ENCODE measurements at places on chromosomes 2 and 18.

DNA sequence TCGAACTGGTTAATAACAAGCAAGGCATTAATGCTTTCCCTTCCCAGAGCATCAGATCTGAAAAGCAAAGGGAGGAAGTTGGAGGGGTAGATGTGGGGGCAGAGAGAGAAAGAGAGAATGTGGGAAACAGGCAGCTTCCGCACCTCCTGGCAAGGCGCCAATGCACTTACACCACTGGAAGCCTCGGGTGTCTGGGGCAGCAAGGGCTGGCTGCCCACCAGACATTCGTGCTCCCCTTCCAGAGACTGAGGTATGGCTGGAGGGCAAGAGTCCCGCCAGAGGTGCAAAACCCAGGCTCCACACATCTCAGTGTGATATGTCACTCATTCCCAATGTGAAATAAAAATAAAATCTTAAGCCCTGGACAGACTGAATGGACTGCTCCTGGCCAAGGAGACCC is 46.4 kb downstream of the TEX51 start:
- no peak for DNase-seq

DNA sequence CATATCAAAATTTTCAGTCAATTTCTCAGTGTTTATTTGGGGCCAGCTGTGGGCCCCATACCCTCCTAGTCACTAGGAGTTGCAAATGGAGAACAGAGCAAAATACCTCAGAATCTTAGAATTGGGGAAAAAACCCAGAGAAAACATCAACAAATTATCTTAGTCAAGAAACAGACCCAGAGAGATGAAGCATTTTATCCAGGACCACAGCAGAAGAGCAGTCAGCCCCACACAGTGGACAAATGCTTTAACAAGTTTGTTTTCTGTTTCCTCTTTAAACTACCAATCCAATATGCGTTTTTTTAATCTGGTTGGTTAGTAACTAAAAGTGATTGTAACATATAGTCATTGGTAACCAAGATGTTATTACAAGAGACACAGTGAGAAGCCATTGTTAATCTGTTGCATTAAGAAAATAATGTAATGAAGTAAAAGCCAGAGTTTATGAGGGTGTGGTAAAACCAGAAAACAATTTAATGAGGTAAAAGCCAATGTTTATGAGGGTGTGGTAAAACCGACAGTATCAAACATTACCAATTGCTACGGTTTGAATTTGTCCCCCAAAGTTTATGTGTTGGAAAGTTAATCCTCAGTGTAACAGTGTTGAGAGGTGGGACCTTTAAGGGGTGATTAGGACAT is 60.7 kb upstream of the COX7A2L start:
- no peak for DNase-seq

DNA sequence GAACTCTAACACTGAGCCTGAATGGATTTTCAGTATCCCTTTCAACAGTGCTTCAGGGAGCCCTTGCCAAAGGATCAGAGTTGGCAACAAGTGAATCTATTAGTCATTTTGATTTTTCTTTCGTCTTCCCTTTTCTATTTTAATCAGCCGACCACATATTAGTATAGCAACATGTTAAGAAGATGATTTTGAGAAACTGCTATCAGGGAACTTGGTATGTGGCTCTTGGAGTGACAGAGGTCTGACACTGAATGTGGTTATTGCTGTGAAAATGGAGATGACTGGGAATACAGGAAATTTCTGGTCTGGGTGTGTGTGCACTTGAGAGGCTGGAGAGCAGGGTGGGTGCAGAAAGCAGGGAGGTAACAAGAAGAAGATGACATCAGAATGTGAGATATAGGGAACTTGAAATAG is 28.7 kb upstream of the IL1RL1 start:
- no peak for DNase-seq

- DNase-seq: no peak
These were observed 9.8 kb upstream of the SAP130 start for GRCh38 chr2:128037649-128038048.

- no peak for DNase-seq
These were observed 314.8 kb upstream of the HS6ST1 start for GRCh38 chr2:128633501-128633900.

- no peak for DNase-seq
These were observed 226.0 kb downstream of the TFCP2L1 start for GRCh38 chr2:121058852-121059558.

DNA sequence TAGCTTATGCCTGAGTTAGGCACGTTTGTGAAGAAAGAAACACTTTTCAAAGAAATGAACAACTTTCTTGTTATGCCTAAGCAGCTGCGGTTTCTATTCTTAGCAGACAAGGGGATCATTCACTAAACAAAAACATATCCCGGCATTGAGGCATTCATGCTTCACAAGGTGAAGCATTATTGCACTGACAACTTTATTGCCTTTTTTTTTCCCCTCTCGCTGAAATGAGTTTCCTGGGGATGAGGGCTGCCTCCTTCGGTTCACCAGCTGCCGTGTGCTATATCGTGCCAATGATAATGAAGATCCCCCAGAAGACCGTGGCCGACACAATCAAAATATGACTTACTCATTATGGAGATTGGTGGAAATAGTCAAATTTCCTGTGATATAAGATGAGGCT is 288.2 kb upstream of the ST6GAL2 start:
- no peak for DNase-seq

GRCh38 chr2:182166841-182167240 is 181.2 kb downstream of the PPP1R1C start:
- no peak for DNase-seq

DNA sequence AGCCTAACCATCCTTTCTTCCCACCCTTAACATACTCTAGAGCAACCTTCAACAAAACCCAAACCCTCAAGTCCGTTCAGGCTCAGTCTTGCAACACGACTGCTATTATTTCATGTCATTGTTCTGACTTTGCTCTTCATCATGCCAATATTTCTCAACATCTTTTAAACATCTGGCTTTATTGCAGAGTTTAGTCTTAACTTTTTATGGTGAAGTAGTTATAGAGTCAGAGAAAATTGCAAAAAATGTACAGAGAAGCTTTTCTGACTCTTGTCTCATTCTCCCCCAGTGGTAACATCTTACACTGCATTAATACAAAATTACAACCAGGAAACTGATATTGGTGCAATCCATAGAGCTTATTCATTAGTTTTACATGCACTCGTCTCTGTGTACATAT is 3.9 kb downstream of the MARCO start:
- no peak for DNase-seq

- no peak for DNase-seq
These were observed 93.5 kb downstream of the GALNT3 start for GRCh38 chr2:165700531-165700930.

DNA sequence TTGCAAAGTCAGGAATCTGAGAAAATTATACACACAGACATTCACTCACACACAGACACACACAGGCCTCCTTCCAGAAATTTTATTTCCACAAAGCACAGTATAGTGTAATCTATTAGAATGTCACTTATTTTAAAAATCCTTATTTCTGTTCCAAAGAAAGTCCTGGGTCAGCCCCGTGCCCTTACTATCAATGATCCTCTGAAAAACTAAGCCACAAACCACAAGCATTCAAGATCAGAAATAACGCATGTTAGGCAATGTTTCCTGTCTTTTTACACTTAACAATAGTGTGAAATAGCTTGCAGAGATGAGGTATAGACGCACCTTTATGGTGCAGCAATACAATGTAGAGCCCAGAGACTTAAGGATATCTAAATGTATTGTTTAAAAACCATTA is 25.8 kb downstream of the TBC1D8 start:
- DNase-seq: no peak

DNA sequence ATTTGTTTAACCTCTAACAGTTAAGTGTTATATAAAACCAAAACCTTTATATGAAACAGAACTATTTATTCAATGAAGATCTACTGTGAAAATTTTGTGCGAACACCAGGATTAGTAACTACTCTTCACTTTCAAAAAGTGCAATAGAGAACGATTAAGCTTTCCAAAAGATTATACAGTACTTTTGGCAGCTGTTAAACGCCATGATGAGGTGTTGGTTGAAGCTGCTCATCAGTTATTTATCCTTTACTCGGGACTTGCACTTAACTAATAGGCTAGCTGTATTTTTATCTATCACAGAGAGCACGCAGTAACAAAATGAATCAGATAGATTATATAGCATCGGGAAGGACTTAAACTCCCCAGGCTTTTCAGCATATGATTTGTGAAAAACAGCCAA is 113.6 kb downstream of the GCA start:
- DNase-seq: no peak

DNA sequence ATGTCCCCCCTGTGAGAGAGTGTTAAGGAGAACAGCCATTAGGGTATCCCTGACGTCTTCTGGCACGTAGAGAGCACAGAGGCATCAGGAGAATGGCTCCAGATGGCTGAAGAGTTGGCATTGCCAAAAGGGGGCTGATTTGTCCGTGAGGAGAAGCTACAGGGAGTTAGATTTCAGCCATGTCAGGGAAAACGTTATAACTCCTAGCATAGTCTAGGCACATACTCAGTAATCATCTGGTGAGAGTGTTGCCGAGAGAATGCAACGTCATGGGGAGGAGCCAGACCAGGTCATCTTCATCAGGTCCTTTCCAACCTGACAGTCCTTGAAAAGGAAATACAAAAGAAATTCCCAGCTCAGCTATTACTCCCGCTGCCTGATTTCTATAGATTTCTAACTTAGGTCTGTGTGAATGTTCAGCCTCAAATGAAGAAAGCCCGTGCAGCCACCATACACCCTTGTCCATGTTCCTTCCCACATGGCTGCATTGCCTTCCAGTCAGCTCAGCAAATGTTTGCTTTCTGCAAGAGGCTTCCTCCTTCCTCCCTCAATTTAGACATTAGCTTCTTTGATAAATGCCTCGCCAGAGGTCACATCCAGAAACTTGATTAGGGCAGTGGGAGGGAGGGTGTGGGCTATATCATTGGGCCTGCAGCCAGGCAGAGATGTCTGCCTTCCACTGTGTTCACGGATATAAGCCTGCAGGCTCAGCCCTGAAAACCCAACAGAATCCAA is 93.0 kb downstream of the STPG4 start:
- DNase-seq: no peak
